ENCODE measurements at places on chromosomes 3 and 15.

GRCh38 chr3:36891701-36892160, 53.1 kb downstream of the TRANK1 start:
- no peak for ATAC-seq

DNA sequence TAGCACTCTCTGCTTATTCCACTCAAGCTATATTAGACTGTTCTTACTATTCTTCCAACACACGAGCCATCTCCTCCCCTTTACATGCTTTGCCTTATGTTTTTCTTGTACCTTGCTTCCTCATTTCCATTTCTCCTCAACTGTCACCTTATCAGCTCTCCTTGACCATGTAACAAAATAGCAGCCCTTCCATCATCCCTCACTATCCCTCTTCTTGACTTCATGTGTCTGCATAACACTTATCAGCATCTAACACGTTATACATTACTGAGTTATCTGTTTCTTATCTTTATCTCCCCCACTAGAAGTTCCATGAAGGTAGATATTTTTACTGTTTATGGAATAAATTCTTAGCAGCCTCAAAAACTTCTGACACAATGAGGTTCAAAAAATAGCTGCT, 45.3 kb downstream of the TRPM7 start:
- ATAC-seq, result no peak

DNA sequence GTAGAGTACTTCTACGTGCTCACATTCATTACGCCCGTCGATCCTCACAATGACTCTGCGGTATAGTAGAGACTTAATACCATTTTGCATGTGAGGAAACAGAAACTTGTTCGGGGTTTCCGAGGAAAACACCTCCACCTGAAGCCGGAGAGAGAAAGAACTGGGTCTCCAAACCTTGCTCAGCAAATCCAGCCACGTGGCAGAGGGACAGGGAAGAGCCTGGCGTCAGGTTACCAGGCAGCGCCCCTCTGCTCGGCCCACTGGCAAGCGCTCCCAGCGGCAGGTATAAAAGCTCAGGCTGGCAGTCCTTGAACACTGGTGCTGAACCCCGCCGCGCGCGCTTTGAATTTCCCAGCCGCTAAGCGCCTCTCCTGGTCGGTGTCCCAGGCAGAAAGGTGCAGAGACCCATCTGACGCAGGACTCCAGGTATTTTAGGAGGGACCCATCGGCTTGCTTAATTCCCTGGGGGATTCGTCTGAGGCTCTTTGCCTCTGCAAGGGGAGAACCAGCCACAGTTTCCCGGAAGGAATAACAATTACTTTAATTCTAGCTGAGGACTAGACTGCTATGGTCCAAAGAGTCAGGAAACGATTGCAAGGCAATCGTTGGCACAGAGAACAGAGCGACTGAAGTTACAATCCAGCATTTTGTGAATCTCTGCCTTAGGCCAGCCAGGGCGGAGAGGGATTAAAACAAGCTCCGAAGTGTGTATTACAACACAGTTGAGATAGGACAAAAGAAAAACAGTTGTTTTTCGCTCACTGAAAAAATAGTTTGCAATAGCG, at the start of gene C2CD4A:
Gene C2CD4A (plus strand): TSS at position 315 of the 785 bp plus-strand sequence. CDS start 637 bp downstream, outside the sequence.
- peak; percentile 57 for ATAC-seq

GRCh38 chr3:111956449-111956848, 22.4 kb upstream of the ABHD10 start:
- ATAC-seq, result no peak

DNA sequence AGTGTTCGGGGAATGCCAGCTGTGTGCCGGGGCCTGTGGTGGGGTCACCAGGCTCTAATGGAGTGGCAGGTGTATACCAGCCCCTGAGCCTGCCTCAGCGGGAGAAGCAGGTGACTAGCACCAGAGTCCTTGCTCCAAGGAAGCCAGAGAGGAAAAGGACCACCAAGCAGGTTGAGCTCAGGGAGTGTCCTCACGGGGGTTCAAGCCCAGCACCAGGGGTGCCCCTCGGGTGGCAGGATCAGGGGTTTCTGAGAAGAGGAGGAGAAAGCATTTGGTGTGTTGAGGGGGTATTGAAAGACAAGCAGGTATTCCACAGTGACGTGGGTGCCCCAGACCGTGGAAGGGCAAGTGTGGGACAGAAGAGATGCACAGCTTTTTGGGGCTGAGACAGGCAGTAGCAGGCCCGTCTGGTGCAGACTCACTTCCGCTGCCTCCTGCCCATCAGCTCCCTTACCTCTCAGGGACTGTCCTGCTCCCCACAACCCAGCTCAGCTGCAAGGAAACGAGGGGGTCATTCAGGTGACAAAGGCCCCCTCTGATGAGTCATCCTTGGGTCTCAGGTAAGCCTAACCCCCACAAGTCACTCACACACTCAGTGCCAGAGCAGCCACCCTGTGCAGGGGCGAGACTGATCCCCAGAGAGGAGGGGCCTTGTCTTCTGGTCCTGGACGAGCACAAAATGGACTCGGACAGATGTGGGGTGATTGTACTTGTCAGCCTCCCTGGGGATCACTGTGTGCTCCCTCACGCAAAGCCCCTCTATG, 21.4 kb upstream of the POC1A start:
- no peak for ATAC-seq

All from gastroesophageal sphincter (tissue), 4 donors.